ENCODE measurements at places on chromosomes 4 and X. TPM values are rescaled to one million over a fixed set of nuclear protein-coding genes. Genes with fewer than 3 reads are reported as not detected.

GRID2 gene
- not detected for total RNA-seq

P2RY4 gene
- total RNA-seq, result 0.19 TPM

DNA sequence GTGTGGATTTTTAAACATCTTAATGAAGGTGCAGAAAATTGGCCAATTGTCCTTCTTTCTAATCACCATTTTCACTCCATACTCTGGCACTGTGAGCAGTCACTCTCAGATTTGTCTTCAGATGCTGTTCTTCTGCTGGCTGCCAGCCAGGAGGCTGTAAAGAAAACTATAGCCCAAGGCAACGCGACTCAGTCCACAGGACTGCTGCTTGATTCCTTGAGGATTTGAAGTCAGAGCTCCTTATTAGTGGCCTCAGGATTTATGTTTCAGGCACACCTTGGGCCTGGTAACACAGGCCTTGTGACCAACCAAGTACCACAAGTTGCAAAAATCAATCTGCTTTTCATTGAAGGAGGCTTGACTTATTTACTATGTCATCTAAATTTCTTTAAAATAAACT lies 342.6 kb downstream of the GPM6A start:
- no peak for DNase-seq

GRCh38 chr4:48660347-48660746 lies 119.7 kb downstream of the FRYL start:
- DNase-seq, result no peak

GRCh38 chrX:53294024-53294648 lies 12.8 kb upstream of the IQSEC2 start:
- no peak for DNase-seq

- DNase-seq, result no peak
These were observed 190.8 kb downstream of the HTR2C start for GRCh38 chrX:114774691-114775090.

DNA sequence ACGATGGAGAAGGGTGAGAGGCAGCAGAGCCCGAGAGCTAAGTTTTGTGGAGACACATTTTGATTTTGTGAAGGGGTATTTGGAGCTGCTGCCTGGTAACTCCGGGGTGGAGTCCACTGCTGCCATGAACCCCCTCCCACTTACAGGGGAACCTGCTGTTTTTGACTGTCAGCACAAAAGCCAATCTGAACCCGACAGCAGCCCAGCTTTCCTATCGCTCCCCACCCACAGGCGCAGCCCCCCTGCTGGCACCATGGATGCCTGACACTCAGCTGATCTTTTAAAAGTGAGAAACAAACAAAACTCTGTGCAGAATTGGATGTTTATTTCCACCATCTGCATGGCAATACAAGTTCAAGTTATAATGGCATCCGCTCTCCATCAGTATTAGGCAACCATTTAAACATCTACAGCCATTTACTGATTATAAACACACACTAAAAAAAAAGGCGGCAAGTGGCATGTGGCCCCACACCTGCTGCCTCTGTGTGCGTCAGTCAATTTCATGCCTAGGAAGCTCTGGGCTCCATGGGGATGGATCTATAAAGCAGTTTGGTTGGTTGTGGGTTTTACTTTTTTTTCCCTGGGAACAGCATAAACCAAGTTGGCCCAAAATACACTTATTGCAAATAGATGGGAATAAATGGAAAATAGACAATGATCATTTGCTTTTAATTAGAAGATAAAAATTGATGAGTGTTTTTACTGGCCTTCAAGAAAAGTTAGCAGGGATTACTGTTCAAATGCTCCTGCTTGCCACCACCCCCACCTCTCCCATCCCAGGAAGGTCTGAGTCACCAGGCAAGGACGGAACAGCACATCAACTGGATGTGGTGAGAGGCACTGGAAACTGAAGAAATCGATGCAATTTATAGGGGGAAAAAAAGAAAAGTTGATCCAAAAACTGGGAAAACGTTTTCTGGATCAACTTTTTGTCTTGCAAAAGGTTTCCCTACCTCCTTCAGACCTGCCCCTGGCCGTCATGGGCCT lies 46.0 kb downstream of the SEPSECS start:
- DNase-seq, result no peak

DNA sequence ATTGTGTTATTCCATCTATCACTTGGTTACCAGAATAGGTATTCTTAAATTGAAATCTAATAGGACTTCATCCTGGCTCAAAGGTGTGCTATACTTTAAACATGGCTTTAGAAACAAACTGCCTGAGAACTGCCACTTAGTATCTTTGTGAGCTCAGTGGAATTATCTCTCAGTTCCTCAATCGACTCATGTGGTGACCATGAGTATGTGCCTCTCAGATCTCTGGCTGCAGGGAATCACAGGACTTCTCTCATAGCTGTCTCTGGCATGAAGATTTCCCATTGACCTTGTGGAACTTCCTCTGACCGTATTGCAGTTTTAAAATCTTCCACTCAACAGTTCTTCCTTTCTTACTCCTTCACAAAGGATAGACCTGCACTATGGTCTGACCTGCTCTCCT lies 681.9 kb upstream of the BOD1L1 start:
- DNase-seq, result no peak

DNA sequence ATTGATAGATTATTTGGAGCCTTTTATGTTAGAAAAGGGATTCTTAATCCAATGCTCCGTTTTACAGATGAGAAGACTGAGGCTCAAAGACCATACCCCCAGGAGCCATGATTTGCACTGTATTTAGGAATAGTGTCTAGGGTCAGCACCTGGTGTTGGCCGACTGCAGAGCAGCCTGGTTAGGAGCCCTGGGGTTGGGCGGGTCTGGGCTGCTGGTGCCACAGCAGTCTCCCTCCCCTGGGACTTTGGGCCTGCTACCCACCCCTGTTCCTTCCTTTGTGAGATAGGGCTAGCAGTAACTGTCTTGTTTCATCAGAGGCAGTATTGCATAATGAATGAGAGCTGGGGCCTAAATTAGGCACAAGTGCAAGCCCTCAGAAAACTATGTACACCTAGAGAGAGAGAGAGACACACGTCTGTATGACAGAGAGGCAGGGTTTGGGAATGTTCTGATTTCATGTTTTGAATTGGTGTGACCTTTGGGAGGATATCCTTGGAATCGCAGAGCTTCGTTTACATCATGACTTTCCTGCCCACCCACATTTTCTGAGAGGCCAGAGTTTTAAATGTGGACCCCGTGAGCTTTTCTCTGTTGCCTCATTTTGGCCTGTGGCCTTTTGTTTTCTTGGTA lies 111.7 kb downstream of the PTTG2 start:
- no peak for DNase-seq

GRCh38 chr4:169252339-169253112 lies 18.2 kb downstream of the SH3RF1 start:
- no peak for DNase-seq

DNA sequence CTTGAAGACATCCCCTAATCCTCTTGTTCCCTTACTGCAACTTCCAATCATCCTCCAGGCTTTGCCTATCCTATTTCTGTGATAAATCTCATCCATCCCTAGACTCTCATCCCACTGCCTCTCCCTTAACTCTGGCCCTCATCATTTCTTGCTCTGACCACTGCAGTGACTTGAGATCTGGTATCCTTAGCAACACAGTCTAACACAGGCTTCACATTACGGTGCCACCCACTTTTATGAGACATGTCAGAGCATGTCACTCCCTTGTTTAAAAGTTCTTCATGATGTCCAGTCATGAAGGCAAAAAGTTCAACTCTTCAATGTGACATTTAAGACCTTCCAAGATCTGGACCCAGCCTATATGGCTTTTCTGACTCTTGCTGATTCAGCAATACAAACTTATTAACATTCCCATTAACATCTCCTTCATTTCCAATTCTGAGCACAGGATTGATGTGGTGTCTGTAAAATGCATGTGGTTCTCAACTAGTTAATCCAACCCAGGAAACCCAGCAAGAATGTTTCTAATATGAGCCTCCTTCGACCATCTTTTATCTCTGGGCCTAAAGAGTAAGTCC lies 64.0 kb downstream of the OR13H1 start:
- no peak for DNase-seq

LGI2 gene
- not detected for total RNA-seq

GRCh38 chrX:110320381-110320987 lies 2.6 kb upstream of the AMMECR1 start:
- DNase-seq, result no peak

DNA sequence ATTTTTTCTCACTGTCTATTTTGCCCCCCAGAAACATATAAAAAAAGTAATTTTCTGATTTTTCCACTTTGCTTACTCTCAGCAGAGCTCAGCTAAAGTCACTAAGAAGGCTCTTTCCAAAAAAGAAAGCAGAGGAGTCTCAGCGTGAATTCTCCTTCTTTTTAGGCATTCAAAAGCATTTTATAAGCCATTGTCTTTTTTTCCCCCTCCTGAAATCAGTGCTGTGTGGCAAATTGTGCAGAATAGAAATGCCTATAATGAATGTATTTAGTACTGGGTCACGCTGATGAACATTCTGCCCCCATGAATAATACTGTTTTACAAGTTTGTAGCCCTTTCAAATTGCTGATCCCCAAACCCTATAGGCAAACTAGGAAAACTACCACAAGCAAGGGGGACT lies 1.6 kb upstream of the PCDH18 start:
- no peak for DNase-seq

CACNA1F gene
- 2.2 TPM for total RNA-seq

DNA sequence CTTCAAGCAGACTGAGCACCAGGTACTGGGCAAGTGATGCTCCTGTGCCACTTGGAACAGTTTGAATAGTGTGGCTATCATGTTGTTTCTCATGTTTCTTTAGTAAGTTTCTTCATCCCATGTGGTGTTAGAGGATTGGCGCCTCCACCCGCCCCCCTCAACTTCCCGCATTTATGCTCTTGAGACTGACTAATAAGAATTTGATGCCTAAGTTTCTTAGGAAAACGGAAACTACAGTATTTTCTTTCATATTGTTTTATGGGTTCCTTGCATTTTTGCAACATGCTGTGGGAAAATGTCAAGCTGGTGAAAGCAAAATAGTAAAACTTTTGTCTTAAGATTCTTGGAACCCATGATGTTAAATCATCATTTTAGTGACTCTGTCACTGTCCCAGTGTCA lies 101.2 kb upstream of the SLC4A4 start:
- DNase-seq, result no peak

PHKA1 gene
- total RNA-seq, result 0.48 TPM

DNA sequence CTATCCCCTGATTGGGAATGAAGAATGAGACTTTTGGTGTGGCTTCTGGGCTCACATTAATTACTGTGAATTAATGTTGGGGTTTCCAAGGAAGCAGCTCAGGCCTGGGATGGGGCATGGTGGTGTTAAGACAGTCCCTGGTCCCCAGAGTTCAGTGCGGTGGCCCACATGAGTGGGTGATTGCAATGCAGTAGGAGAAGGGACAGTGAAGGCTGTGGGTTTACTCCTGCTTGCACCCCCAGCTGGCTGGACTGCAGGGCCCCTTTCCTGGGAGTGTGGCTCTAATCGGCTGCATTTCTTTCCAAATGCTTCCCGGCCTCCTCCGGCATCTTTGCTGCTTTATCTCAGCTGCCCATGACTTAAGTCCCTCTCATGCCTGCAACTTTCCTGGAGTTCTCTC lies 28.2 kb upstream of the GPR78 start:
- DNase-seq, result no peak
